ENCODE measurements at places on chromosomes 13 and 19.

DNA sequence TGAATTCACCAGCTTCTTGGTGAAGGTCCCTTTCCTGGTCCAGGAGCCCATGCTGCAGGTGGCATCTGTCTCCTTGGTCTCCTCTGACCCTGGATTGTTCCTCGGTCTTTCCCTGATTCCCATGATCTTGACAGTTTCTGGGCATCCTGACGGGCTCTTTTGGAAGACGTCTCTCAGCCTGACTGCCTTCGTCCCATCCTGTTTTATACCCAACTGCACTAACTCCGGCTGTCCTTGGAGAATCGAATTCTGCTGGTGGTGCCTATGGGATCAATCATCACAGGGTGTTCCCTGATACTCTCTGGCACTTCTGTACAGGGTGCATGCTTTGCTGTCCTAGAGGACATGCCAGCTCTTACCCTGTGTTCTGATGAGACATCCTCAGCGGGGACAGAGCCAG lies 19.1 kb downstream of the CERS1 start:
- DNase-seq: no peak

DNA sequence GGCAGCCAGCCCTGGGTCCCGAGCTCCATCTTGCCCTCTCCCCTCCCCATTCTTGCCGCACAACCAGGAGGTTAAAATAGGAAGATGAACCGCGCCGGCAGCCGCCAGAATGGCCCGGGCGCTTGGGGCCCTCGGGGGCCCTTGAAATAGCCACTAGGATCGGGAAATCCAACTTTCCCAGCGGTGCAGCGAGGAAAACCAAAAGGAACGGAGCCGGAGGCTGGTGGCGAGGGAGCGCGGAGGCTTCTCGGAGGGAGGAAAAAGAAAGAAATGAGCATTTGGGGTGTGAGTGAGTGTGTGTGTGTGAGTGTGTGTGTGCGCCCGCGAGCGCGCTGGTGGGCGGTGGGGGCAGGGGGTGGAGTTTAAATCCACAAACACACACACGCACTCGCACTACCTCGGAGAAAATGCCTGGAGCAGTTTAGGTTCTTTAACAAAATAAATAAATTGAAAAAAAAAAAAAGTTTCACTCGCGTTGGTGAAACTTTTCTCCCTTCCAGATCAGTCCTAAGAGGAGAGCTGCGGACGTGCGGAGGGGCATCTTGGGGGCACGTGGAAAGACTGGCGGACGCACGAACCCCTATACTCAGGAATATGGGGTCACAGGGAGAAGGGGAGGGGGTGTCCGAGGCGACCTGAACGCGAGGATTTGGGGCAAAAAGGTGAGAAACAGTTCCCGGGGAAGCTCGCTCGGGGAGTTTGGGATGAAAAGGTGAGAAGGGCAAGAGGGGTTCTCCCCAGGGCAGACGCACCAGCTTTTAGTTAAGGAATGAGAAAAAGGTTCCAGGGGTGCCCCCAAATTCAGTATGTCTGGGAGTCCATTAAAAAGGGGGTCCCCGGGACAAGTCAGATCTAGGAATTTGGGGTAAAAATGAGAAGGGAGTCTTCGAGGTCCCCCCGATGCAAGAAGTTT lies 1.3 kb downstream of the RFX2 start:
- no peak for DNase-seq

- DNase-seq: no peak
These were observed 11.4 kb downstream of the ZNF254 start for GRCh38 chr19:24098359-24098758.

GRCh38 chr13:50691176-50691680 lies 152.3 kb downstream of the DLEU7 start:
- no peak for DNase-seq

DNA sequence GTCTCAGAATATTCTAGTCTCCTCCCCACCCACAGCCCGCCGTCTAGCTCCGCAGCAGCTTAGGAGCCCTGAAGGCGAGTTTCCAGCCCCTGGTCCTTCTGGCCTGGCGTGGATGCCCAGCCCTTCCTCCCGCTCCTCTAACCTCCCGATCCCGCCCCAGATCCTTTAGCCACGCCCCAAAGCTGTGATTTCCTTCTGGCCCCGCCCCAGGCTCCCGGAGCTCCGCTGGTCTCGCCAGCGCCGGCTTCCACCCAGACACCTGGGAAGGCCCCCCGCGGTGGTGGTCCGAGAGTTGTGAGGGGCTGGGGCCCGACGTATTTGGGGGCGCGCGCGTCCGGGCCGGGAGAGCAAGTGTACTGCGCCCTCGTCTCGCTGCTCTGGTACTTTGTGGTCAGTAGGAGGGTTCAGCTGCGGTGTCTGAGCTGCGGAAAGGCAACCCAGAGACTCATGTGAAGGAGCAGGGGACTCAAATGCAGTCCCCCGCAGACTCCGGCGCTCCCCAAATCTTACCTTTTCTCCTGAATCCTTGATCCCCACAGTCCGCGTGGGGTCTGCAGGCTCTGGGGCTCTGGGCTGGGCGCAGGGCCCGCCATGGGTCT lies at the start of gene CGB7:
Gene CGB7, minus strand, starts transcription at position 114 of the 599 bp plus-strand sequence. CDS start 2,374 bp downstream, outside the sequence.
- peak; percentile 21 for DNase-seq

DNA sequence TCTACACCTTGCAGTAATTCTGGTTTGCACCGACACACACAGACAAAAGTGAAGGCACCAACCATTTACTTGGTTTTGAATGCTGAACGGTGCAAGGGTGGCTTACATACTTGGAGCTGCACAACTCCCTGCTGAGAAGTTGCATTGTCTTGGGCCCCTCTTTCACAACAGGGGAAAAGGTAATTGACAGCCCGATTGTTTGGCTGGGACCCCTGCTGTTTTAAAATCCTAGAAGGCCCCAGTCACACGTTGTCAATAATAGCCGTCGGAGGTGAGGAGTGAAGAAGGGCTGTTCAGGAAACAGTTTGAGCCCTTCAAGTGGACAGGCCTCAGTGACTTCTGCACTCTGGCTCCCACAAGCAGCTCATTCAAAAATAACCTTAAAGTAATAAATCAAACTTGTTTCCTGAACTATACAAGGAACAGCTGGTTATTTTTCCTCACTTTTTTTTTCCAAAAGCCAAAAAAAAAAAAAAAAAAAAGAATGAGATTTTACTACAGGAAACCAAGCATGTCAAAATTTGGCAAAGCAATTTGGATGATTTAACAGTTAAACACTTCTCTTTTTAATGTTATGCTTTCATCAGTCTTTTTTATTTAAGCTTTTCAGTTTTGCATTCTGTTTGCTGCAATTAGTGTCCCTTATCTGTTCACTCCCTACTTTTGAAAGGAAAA lies 19.0 kb upstream of the SPRY2 start:
- DNase-seq: no peak
